T-cell (primary cell): ENCODE measurements at places on chromosomes 11 and 22. TPM values are rescaled to one million over a fixed set of nuclear protein-coding genes. Genes with fewer than 3 reads are reported as not detected.

FREY1 gene
- total RNA-seq, result 5.0 TPM

TCN2 gene
- 0.55 TPM for total RNA-seq

GVQW3 gene
- 8.3 TPM for total RNA-seq

- peaks cover 12% of the 10 kb centered on the region for H3K36me3 ChIP-seq
- no peaks in the 10 kb centered on the region for H3K27me3 ChIP-seq
- H3K4me1 ChIP-seq, result no peaks in the 10 kb centered on the region
- H3K4me3 ChIP-seq, result no peak overlapping the region
These were observed 8.6 kb upstream of the TPP1 start for GRCh38 chr11:6627762-6628241.

DNA sequence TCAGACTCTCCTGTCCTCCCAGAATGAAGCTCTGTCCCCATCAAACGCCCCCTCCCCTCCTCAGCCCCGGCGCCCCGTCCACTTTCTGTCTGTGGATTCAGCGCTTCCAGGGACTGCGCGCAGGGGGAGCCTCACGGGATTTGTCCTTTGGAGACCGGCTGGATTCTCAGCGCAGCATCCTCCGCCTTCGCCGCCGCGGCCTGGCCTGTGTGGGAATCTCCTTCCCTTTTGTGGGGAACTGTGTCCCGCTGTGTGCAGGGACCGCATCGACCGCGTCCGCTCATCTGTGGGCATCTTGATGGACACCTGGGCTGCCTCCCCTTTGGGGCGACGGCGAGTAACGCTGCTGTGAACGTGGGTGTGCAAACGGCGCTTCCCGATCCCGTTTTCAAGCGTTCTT is 1.1 kb upstream of the SCT start:
- no peaks in the 10 kb centered on the region for H3K36me3 ChIP-seq
- no peaks in the 10 kb centered on the region for H3K27me3 ChIP-seq
- H3K27ac ChIP-seq, result no peak overlapping the region
- no peak overlapping the region for H3K4me3 ChIP-seq
